ENCODE measurements at places on chromosomes 5 and 9.

DNA sequence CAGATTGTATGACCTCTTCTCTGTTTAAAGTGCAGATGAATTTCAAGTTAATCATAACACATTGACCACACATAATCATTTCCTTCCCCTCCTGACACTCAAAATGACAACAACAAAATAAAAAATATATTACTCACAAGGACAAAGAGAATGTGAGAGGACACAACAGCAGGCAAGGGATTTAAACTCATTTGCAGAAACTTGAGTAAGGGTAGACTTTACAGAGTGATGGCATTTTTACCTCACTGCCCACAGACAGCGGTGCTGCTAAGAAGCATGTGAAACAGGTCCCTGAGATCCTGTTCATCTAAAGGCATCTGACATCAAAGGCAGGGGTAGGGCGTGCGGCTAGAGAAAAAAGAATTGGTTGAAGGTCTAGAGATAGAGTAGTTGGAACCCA is 99.0 kb downstream of the TRIM36 start:
- no peak for DNase-seq

- no peak for DNase-seq
Measured at GRCh38 chr9:14278291-14278721, 35.6 kb downstream of the NFIB start.

DNA sequence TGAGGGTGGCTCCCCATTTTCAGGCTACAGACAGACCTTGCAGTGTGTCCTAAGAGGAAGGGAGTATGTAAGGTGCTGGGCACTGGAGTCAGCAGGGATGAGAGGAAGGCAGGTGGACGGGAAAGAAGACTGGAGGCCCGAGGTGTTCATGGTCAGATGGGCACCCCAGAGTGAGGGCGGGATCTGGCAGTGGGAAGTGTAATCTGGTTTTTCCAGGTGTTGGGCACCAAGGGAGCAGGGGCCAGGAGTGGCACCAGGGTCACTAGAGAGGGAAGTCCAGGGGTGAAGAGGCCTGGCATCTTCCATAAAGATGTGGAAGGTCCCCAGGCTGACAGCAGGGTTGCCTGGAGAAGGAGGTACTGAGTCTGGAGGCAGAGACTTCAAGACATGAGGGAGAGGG is 29.7 kb downstream of the PITX1 start:
- no peak for DNase-seq

- DNase-seq, result no peak
Measured at GRCh38 chr5:1182633-1183423, 18.6 kb upstream of the SLC6A19 start.

GRCh38 chr5:35316611-35317274 is 86.5 kb upstream of the PRLR start:
- no peak for DNase-seq

- no peak for DNase-seq
Measured at GRCh38 chr5:111968459-111968858, 211.5 kb upstream of the NREP start.

DNA sequence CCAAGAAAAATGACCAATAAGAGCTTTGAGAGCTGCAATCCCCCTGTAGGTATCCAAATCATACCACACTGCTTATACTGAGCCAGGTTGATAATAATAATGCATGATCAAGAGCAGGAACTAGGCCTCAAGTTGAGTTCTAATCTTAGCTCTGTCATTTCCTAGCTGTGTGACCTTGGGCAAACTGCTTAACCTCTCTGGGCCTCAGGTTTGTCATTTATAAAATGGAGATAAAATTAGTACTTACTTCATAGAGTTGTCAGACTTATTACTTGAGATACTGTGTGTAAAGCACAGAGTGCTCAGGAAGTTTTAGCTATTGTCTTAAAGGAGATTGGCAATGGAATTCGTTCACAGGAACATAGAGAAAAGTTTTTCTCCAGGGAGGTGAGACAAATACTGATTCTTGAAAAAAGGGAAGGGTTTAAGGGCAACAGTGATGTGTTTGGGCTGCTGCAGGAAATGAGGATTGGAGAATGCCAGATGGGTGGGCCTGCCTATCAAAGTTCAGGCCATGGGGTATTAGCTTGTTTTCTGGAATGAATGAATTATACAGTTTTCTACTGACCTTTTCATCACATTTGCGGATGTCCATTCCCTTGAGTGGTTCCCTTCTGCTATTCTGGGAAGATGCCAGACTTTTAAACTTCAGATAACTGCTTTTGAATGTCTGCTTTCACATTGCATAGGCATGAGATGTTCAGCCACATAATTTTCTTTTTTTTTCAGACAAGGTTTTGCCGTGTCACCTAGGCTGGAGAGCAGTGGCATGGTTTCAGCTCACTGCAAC is 10.2 kb upstream of the ATP6V0E1 start:
- DNase-seq, result no peak

GRCh38 chr5:84327591-84327990 is 57.1 kb downstream of the EDIL3 start:
- DNase-seq, result no peak

DNA sequence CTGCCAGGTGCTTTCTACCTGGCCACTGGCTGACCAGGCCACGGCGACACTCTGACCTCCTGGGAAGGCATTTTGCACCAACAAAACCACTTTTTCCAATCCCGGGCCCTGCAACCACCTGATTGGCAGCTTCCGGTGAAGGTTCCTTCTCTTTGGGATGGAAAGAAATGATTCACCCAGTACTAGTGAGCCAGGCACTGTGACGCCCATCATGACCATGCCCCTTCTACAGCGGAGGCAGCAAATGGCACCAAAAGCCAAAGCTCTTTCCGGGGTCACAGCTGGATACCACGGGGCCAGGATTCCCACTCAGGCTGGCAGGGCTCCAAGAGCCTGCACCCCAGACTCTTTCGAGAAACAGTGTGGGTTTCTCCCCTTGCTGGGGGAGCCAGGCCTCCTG is 4.7 kb downstream of the NOTCH1 start:
- no peak for DNase-seq

GRCh38 chr9:130142641-130143040 is 29.6 kb upstream of the NCS1 start:
- DNase-seq, result no peak

DNA sequence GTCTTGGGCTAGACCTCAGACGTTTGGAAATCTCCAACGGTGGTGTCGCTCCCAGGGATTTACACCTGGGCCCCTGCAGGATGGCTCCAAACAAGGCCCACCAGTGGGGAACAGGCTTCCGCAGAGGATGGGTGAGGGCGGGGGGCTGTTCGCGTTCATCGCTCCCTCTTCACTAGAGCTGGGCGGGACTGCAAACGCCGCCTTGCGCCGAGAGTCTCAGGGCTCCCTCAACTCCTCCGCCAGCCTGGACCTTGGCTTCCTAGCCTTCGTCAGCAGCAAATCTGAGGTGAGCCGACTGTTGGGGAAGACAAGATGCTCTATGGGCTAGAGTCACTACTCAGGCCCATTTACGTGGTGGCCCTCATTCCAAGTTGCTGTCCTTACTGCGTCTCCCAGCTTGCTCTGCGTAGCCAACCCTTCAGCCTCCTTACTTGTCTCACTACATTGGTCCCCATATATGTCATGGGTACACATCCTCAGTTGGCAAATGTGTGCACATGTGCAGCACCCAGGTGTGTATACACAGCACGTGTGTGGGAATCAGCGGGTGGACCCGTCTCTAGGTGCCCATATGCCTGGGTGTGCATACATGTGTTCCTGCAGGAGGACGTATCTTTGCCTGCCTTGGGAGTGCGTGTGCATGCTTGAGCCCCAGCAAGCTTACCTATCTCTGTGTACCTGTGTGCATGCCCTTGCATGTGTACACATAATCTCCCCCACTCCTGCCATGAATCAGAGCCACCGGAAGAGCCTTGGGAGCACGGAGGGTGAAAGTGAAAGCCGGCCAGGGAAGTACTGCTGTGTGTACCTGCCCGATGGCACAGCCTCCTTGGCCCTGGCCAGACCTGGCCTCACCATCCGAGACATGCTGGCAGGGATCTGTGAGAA is 10.5 kb downstream of the RGS14 start:
- DNase-seq, result no peak

DNA sequence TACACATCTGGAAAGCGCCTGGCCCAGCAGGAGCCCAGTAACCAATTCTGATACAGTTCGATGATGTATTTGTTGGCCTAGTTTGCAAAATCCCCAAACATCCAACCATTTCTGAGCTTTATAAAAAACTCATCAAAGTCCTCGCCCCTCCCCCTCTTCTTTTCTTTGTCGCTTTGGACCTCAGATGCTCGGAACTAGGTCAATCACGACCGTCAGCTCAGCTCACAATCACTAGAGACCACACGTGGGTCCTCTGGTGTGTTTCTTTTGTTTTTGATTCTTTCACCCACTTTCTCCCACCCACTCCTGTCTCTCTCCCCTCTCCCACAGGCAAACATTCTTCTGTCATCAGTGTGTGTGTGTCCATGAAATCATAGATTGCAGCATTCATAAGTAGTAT is 26.7 kb upstream of the ZBTB43 start:
- DNase-seq, result no peak

- peak; percentile 12 for DNase-seq
Measured at GRCh38 chr5:180126716-180127681, 55.4 kb upstream of the RNF130 start.

GRCh38 chr5:5483350-5483749 is 60.9 kb downstream of the ICE1 start:
- no peak for DNase-seq

DNA sequence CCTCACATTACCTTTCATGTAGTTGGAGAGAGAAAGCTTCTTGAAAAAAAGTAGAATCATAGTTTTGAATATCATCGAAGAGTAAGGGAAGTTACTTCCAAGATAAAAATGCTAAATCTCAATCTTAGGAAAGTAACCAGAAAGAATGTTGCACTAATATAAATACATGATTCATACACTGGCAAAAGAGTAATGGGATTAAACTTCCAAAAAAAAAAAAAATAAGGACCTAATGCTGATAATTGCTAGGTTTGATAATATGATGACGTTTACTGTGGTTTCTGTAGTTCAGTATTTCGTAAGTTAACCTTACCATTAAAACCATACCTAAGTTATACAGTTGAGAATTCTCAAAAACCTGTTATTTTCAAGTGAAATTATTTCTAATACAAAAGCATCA is 573.8 kb upstream of the CDH9 start:
- DNase-seq, result no peak

- no peak for DNase-seq
Measured at GRCh38 chr9:36928670-36929349, 105.3 kb downstream of the PAX5 start.

GRCh38 chr9:107624234-107624948 is 134.8 kb upstream of the KLF4 start:
- DNase-seq, result no peak

DNA sequence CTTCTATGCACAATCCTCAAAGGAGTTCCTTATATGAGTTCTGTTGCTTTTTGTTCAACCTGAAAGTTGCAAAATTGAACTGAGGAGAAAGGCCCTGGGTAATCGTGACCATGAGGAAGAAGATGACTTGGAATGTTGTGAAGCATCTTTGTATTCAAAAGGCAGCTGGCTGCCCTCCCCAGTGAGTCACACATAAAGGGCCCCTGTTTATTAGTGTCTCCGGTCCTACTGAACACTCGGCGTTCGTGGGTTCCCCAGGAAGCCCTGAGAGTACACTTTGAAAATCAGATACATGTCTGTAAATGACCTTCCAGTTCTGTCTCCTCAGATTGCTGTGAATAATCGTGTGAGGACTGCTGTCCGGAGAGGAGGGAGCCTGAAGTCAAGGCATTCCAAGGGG is 73.6 kb downstream of the C9orf153 start:
- no peak for DNase-seq

- DNase-seq, result no peak
Measured at GRCh38 chr9:127524373-127524772, 73.1 kb downstream of the LRSAM1 start.

GRCh38 chr5:142012792-142013388 is at the start of gene GNPDA1:
Gene GNPDA1, minus strand, starts transcription at chr5:142013027. Its CDS starts 992 bp downstream, at chr5:142012035.
- peak; percentile 55 for DNase-seq

DNA sequence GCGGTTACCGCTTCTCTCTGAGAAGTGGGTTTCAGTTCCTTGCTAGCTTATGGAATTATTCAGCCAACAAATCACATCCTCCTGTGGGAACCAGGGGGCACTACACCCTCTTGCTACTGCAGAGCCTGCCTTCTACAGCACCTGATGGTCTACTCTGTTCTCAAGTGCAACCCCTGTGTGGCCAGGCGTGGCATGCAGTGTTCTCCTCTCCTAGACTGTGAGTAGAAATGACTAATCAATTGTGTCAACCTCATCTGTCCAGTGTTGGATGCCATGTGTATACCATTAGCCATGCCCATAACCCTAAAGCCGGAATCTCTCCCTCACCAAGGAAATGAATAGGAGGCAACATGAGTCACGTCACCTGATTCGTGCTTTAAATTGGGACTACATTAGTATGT is 117.2 kb upstream of the LIFR start:
- no peak for DNase-seq

DNA sequence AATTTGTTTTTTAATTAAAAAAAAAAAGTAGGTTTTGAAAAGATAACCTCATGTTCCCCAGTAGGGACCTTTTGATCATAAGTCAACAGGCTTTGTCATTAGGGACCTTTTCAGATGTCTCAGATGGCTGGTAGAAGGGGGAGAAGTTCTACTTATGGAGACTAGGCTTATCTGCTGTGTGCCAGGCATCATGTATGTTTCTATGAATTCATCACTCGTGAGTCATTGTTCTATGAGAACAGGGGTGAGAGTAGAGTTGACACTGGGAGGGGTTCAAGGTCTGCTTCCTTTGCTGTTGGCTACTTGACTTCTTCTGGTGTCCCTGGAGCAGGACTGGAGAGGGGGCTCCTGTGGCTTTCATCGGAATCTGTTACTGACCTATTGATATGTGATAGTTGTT is 138.8 kb downstream of the KDM4C start:
- DNase-seq, result peak; percentile 13

DNA sequence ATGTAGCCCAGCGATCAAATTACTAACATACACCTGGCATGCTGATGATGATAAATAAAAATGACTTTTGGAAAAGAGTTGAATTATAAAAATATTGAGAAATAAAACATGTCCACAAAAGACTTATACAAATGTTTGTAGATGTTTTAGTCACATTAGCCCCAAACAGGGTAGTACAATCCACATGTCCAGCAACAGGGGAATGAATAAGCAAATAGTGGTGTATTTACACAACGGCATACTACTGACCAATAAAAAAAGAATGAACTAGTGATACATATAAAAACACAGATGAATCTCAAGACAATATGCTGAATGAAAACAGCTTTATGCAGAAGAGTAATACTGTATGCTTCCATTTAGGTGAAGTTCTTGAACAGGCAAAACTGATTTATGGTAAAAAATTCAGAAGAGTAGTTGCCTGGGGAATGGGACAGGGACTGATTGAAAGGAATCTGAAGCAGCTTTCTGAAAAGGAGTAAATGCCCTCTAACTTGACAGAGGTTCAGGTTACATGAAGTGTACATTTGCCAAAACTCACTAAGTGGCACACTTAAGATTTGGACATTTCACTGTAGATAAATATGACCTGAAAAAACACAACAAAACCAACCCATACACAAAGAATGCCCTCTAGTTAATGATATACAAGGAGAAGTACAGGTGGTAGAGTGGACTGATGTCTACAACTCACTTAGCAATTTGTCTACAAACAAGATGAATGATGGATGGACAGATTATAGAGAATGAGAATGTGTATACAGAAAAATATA is 35.4 kb downstream of the ACTL7A start:
- DNase-seq, result no peak

GRCh38 chr9:80040457-80040856 is 468.7 kb downstream of the TLE4 start:
- DNase-seq, result no peak

Data from CD4-positive, alpha-beta T cell treated with Interleukin-15 for 4 hours (primary cell).